ENCODE measurements at places on chromosomes 5 and 9.

- DNase-seq: no peak
Measured at GRCh38 chr5:19745247-19745646, 242.8 kb downstream of the CDH18 start.

- DNase-seq: peak; percentile 3
Measured at GRCh38 chr9:32384002-32384363, 460 bp upstream of the ACO1 start.

- no peak for DNase-seq
Measured at GRCh38 chr9:99451112-99451606, 229.1 kb downstream of the SEC61B start.

DNA sequence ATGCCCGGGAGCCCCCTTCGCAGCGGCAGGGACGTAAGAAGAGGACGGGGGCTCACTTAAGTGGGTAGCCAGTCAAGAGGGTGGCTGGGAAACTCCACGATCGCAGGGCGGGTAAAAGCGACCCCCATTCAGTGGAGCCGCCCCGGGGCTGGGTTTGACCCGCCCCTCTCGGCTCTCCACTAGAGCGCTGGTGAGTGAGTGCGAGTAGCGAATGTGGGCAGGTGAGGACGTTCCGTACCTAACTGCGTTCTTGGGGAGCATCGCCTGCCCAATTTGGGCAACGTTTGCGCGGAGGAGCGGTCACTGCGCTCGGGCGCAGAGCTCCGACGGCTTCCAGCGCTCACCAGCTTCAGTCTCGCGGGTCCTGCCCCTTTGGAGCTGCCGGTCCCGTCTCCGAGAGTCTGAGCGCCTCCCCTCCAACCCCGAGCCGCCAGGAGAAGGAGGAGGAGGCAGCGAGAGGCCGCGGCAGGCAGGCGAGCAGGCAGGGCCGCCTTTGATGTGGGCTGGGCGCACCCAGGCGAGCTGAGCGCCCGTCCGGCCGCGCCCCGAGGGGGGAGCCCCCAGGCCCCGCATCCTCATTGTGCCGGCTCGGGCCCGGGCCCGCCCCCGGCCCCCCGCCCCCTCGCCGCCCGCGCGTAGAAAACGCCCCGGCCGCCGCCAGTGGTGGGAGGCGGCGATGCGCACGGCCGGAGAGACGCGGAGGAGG lies at the start of gene FGF18:
Gene FGF18, plus strand, starts transcription at position 666 of the 706 bp plus-strand sequence. CDS start 553 bp downstream, outside the sequence.
- DNase-seq: peak; percentile 65

GRCh38 chr5:170183816-170184687 lies 48.7 kb upstream of the C5orf58 start:
- peak; percentile 59 for DNase-seq

DNA sequence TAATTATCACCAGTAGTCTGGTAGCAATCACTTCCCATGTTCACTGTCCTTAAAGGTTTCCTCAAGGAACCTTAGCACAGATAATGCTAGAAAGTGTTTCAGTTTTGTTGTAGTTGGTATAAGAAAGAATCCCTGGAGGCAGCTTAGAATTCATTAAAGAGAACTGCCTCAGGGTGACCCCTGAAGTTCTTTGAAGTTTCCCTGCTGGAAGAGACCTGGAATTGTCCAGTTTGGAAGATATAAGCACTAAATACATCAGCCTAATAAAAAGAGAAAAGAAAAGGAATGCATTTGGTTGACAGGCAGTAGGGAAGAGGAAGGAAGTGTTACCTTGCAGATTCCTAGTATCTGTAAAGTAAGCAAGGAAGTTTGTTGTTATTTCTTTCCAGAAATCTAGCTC lies 999.6 kb upstream of the DMAC1 start:
- no peak for DNase-seq

GRCh38 chr5:142301540-142301939 lies 23.3 kb downstream of the SPRY4 start:
- no peak for DNase-seq

DNA sequence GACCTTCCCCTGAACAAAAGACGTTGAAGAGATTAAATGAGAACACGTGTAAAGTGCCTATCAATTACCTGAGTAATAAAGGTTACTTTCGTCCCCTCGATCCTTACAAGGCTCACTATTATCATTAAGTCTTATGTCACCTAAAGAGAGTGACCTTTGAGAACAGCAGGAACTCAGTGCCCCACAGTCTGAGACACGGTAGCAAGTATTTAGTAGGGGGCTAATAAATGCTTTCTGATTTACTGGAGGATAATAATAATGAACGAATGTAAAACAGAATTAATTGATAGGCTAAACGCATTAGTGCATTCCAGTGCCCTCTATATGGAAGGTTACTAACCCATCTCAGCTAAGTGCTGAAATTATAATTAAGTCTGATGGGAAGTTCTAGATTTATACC lies 199.9 kb downstream of the FBXL17 start:
- no peak for DNase-seq

GRCh38 chr5:179914032-179914755 lies 6.5 kb upstream of the TBC1D9B start:
- DNase-seq: no peak

GRCh38 chr5:112983363-112983762 lies 6.8 kb downstream of the DCP2 start:
- no peak for DNase-seq

GRCh38 chr5:8396246-8396645 lies 527.3 kb downstream of the MTRR start:
- DNase-seq: no peak

DNA sequence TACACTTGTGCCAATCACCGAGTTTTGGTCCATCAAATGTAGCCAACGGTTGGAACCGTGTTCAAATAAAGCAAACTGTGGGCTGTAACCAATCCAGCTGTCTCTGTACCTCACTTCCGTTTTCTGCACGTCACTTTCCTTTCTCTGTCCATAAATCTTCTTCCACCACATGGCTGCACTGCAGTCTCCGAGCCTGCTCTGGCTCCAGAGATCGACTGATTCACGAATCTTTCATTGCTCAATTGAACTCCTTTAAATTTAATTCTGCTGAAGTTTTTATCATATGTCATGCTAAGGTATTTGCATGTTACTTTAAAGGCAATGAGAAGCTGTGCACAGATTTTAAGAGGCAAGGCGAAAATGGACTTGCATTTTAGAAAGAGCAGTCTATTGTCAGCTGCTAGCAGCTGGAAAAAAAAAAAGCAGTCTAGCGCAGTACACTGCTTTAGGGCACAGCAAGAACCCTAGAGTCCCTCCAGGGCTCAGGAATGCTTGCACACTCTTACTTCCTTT lies 13.2 kb downstream of the TTC39B start:
- no peak for DNase-seq

DNA sequence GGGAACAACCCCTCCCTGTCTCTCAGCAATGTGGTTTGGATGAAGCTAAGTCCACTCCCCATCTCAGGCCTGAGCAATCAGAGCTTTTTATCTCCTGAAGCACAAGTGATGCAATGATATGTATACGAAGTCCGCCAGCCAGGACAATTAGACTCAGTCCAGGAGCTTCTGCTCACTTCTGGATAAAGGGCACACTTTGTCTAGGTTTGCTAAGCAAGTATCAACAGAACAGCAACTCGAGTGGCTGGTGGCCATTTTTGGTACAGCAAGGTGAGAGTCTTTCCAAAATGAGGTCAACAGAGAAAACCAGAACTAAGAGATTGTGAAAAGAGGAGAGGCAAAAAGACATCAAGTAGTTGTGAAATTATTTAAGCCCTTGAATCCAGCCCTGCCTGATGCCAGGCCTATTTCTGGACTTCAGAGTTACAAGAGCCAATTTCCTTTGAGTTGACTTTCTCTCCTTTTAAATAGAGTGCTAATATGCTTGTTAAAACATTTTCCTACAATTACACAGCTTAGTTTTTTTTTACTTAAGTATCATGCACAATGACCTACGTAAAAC lies 8.2 kb downstream of the NDUFA8 start:
- no peak for DNase-seq

DNA sequence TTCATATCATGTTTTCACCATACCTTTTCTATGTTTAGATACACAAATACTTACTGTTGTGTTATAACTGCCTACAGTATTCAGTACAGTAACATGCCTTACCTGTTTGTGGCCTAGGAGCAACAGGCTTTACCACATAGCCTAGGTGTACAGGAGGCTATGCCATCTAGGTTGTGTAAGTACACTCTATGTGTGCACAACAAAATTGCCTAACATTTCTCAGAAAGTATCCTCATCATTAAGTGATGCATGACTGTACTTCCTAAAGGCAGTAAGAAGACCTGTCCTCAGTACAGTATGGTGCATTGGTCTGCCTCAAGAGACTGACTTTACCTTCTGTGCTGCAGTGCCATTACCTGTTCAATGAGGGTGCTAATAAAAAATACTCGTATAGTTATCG lies 7.9 kb downstream of the TXN start:
- DNase-seq: no peak

DNA sequence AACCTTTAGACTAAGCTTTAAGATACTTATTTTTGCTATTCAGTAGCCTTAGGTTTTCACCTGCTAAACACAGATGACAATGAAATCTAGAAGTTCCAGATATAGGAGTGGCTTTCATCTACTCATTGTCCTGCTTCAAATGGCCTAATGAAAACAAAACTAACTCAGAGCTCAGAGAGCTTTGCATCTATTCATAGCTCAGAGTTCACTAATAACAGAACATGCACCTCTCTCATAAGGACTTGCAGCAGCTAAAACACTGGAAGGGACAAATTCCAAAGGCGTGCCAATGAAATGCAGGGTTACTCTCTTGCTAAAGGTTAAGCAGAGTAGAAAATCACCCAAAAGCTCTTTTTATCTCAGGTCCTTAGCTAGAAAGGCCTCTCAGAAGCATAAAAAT lies 29.0 kb downstream of the SLC31A2 start:
- DNase-seq: no peak

DNA sequence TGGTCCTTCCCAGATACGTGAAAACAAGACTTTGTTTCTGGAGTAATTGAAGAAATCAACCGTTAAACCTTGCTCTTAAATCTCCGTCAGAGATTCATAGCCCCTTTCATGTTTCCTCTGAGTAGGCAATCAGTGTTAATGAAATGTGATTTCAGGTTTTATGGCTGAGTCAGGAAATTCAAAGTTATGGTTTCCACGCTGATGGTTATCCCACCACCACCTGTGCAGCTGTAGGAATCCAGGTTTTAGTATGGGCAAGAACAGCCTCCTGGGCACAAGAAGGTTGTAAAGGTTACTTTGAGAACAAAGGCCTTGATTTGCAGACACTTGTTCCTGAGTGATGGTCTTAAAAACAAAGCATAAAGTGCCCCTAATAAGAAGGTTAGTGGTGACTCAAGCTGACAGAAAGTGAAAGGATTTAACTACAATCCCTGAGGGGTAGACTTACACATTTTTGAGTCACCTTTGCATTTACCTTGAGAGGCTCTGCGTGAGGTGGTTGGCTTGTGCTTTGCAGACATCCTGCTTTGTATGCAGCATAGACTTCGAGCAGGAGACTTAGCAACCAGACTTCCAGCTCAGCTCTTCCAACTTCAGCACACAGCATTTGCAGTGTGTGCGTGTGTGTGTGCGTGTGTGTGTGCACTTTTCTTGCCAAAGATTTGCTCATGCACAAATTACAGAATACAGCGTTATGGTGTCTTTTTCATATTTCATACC lies 159.6 kb downstream of the TLE4 start:
- no peak for DNase-seq

GRCh38 chr5:179618923-179619554 lies 4.4 kb downstream of the HNRNPH1 start:
- DNase-seq: no peak

GRCh38 chr9:92964607-92965060 lies 17.3 kb downstream of the FGD3 start:
- DNase-seq: no peak

DNA sequence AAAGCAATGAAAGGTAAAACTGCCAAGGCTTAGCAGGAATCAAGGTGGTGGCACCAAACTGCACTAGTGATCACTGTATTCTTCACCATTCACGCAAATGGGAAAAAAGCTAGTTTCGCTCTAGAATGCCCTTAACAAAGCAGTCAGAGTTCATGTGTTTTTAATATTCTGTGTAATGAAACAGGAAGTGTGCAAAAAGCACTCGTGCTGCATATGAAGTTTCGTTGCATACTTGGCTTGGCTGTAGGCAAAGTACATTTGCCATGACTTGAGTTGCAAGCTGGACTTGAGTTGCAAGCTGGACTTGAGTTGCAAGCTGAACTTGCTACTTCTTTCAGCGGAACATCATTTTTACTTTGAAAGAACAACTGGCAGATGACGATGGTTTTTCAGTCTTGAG lies 55.4 kb downstream of the FOXI1 start:
- DNase-seq: no peak

GRCh38 chr9:116383133-116383532 lies 229.5 kb downstream of the PAPPA start:
- DNase-seq: no peak

- DNase-seq: no peak
Measured at GRCh38 chr5:158855510-158855909, 244.2 kb downstream of the EBF1 start.

Data from T47D (cell line).